ENCODE measurements at places on chromosomes 6 and 20.

GRCh38 chr20:7346562-7346961, 579.1 kb downstream of the BMP2 start:
- DNase-seq: no peak

- DNase-seq: no peak
Measured at GRCh38 chr20:37053230-37053950, 42.4 kb downstream of the RBL1 start.

- no peak for DNase-seq
Measured at GRCh38 chr6:104957301-104958177, 632 bp downstream of the LIN28B start.

DNA sequence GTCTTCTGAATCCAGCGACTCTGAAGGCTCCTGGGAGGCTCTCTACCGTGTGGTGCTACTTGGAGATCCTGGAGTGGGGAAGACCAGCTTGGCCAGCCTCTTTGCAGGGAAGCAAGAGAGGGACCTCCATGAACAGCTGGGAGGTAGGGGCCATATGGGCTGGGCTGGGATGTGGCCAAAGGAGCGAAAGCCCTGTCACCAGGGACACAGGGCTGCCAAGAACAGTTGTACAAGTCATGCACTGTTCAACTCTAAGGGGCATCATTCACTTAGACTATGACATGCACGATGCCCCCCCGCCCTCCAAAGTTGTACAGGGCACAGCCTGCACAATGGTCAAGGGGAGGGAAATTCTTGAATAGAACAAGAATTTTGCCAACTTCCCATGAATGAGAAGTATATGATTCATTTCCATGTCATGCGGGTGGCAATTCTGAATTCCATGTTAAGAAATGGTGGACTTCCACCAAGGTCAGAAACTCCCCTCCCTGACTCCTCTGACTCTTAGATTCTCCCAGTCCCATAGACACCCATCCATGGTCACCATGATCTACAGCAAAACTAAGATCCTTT, 1.6 kb downstream of the REM1 start:
- DNase-seq: no peak

- DNase-seq: no peak
Measured at GRCh38 chr6:6080975-6081374, 74.2 kb upstream of the NRN1 start.

DNA sequence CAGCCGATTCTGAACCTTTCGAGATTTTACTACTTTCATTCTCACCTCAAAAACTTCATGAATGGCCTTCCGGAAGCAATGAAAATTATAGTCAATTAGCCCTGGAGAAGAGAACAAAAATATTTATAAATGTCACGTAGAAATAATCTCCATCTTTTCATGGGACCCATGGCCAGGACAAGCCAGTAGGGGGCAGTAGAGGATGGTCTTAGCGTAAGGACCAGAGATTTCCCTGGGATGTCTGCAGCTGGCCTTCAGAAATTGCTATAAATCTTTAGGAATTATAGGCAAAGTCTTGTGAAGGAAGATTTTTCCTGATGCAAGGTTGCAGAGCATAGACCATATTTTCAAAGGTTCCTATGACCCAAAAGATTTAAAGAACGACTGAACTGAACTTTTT, 15.6 kb upstream of the UBE2J1 start:
- DNase-seq: peak; percentile 78

DNA sequence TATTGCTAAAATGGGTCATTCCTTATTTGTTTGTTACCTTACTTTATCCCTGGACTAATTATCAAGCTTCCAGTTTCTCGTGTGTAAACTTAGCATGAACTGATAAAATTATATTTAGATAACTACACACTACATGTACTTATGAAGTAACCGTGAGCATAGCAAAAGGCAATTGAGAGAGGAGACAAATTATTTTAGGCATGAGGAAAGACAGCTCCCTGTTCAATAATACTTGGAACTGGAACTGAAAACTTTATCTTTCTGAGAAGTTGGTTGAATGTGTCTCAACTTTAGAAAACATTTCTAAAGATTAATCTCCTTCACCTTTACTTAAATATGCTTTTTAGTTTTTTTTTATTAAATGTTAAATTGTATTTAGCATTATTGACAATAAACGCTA, 11.4 kb downstream of the CRISP3 start:
- no peak for DNase-seq

DNA sequence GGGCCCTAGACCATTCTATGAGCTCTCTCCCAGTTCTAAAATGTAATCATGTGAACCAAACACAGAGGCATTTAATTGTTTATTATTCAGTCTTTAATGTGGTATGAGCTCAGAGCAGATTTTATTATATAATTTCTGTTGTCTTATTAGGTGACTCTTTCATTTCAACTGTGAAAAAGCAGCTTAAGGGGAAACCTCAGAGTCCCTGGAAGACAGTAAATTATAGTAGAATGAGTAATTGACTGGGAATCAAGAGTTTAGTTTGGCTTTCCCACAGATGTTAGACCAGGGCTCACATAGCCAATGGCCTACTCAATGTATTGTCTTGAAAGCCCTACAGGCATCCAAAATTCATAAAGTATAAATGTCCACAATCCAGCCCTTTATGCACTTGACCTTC, 390.4 kb upstream of the SLC35B3 start:
- no peak for DNase-seq

DNA sequence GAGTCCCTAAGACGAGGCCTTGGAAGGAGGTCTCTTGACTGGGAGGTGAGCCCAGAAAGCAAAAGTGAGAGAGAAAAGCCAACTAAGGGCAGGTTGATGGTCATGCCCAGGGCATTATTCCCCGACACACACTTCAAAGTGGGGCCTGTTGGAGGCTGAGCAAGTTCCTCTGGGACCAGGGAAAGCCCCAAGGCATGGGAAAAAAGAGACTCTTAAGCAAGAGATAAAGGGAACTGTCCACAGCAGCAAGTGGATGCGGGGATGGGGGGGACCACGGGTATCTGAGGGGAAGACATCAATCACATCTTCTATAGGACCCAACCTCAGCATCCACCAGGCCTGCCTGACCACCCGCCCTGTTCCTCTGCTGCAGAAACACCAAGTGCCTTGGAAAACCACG, 119.9 kb upstream of the MAFB start:
- DNase-seq: no peak

GRCh38 chr6:131122007-131122406, 13.3 kb upstream of the AKAP7 start:
- no peak for DNase-seq

- DNase-seq: no peak
Measured at GRCh38 chr20:7085467-7085866, 318.0 kb downstream of the BMP2 start.

- DNase-seq: no peak
Measured at GRCh38 chr20:50394569-50394968, 115.6 kb upstream of the PTPN1 start.

GRCh38 chr6:80508885-80509630, 402.6 kb downstream of the BCKDHB start:
- DNase-seq: no peak

DNA sequence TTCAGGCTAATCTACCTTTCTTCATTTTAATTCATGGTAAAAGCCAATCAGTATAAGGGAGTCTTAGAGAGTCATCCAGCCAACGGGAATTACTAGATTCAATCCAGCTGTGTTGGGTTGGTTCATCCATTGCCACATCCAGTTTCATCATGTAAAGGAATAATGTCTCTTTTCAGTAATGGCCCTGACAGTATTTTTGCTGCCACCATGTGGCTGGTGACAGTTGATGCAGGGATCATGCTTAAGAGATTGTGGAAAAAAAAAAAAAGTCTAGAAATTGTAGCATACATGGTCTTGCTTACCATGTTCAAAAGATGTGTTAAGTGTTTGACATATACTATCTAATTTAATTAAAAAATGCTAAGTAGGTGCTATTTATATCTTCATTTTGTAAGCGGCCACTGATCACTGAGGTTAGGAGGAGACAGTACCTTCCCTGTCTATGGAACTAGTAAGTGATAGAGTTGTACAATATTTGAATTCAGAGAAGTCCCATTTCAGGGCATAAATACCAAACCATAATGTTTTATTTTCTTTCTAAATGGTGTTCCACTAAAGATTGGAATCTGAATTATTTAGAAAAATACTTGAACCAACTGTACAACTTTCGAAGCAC, 135.9 kb downstream of the KHDRBS2 start:
- no peak for DNase-seq

- DNase-seq: no peak
Measured at GRCh38 chr6:87279196-87279595, 43.2 kb upstream of the SMIM8 start.

- DNase-seq: no peak
Measured at GRCh38 chr6:152896923-152897322, 85.9 kb downstream of the FBXO5 start.

DNA sequence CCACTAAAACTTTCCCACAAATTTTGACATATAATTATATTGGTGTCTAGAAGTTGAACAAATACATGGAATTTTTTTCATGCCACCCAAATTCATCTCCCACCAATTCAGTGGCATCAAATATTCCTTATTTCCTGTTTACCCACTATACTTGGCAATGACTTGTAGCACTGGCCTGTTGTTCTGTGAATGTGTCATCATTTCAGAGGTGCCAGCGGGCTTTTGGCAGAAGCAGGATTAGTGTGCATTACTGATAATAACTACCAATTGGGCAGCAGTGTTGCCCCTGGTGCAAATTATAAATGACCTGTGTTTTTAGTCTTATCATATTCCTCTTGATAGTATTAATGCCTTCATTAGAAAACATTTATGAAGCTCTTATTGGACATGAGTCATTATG, 121.3 kb downstream of the TFAP2B start:
- no peak for DNase-seq

GRCh38 chr6:81750681-81751387, 1.6 kb downstream of the TENT5A start:
- DNase-seq: no peak

- no peak for DNase-seq
Measured at GRCh38 chr6:45504947-45505346, 127.2 kb upstream of the SUPT3H start.

DNA sequence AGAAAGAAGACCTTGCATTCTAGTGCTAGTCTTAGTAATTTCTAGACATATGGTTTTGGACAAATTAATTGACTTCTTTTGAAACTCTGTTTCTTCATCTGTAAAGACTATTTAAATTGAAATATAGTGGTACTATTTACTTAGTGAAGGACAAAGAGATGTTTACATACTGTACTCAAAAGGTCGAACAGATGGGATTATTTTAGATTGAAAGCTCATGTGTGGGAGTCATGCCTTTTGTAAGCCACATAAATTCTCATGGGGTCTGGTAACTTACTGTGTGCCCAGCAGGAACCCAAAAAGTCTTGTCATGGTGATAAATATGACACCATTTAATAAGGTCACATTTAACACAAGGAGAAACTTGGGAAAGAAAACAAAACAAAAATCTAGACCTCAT, 368.2 kb upstream of the CITED2 start:
- DNase-seq: no peak

DNA sequence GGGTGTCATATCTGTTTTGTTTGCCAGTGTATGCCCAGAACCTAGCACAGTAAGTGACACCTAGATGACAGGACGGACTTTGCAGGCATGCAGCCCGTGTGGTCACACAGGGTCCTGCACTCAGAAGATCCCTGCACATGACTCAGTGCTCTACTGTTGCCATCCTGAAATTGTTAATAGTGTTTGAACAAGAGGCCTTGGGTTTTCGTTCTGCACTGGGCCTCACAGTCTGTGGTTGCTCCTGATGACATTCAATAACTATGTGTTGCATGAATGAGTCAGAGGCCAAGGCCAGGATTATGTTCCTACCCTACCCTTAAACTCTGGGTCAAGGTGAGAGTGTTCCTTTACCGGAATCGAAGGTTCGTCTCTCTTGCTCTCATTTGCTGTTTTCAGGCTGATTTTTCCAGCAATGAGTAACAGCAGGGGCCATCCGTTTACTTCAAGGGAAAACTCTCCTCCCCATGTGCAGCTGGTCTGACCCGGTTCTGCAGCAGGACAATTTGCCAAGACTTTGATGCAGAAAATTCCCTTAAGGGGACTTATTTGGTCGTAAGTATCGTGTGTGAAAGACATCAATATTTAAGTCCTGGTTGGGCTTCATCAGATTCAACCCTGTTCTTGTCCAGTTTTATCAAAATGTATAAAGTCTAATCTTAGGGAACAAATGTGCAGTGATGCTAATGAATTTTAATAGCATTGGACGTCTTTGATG, 13.0 kb upstream of the PFDN4 start:
- DNase-seq: no peak

GRCh38 chr6:161188547-161189465, 85.1 kb downstream of the AGPAT4 start:
- DNase-seq: no peak

DNA sequence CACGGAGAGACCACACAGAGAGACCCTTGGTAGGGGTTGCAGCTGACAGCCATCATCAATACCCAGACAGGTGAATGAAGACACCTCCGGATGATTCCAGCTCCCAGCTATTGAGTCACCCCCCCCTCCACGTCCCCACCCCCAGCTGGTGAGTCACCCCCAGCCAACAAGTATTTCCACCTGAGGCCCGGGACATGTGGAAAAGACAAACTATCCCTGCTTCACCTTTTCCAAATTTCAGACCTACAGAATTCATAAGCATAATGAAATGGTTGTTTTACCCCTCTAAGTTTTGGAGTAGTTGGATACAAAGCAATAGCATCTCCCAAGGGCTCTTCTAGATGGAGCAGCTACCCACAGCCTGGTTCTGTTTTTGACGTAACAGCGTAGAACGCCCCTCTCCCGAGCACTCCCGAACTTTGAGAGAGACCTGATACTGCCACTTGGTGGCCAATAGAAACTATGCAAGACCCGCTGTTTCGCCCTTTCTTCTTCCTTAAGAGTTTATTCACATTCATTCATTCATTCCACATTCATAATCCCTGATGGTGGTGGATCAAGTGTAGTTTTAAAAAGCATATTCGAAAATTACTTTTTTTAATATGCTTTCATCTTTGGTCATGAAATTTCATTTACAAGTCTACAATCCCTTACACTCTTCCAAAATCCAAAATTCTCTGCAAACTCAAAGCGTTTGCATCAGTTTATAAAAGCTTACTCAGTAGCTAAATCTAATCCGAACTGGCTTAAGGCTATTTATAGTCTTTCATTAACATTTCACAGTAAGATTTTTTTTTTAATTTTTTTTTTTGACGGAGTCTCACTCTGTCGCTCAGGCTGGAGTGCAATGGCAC, 15.1 kb upstream of the PPP1R16B start:
- DNase-seq: no peak

- DNase-seq: no peak
Measured at GRCh38 chr6:65569505-65569904, 137.5 kb downstream of the EYS start.

GRCh38 chr6:138957484-138957883, 30.6 kb downstream of the REPS1 start:
- no peak for DNase-seq

GRCh38 chr20:45020236-45020886, 54.0 kb downstream of the STK4 start:
- no peak for DNase-seq

DNA sequence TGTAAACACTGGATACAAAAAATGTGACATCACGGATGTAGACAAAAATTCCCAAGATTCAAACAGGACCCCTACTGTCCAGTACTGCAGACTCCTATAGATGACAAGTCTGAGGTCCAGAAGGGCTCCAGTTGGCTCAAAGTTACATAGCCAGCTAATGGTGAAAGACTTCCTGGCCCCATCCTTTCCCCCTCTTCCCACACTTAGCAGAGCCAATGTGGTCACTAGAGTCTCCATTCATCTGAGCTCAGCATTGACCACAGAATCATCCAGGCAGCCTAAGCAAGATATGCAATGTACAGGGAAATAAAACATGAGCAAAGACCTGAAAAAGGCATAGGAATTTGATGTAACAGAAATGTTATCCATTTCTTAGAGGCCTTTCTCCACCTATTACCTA, 180.5 kb downstream of the ADAT2 start:
- DNase-seq: no peak
